ENCODE measurements at places on chromosomes 16 and 17.

DNA sequence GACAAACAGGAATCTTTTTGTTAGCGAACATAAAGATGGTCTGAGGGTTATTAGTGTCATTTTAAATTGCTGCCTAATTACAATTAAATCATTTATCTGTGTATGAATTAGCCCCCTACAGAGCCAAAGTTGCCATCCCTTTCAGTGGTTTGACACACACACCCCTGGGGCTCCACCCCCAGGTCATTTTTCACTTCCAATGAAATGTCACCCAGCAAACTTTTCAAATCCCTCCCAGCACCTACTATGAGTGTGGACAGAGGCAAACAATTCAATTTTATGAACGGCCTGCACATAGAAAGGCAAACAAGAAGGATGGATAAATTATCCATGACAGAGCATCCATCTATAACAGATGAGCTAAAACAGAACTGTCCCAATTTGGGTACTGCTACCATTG lies 2.4 kb downstream of the MYH10 start:
- DNase-seq: no peak

DNA sequence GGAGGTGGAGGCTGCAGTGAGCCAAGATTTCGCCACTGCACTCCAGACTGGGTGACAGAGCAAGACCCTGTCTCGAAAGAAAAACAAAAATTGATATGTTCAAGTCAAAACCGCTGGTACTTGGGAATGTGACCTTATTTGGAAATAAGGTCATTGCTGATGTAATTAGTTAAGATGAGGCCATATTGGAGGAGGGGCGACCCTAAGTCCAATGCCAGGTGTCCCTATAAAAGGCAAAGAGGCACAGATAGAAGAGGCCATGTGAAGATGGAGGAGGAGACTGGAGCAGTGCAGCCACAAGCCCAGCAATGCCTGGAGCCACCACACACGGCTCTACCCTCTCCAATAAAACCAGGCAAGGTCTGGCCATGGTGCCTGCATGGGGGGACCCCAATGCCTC lies 50.8 kb upstream of the JPH3 start:
- no peak for DNase-seq

- no peak for DNase-seq
Measured at GRCh38 chr17:40244255-40244654, 25.2 kb downstream of the WIPF2 start.

- no peak for DNase-seq
Measured at GRCh38 chr17:1713878-1714426, 3.8 kb upstream of the TLCD2 start.

- no peak for DNase-seq
Measured at GRCh38 chr16:2451851-2452320, 8.0 kb upstream of the TEDC2 start.

DNA sequence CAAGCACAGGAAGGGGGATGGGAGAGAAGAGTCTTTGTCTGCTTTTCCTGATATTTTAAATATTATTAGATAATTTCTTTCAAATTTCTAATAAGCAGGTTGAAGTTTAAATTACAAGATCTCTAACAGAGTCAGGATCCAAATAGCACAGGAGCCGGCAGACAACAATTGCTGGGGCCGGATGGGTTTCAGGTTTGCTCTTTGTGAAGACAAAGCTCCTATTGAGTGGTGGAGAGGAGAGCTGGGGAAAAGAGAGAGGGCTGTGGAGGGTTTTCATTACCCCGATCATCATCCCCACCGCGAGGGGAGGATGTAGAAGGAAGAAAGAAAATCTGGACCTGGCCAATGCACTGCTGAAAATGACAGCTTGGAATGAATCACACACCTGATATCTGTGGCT lies 197.3 kb downstream of the SOX9 start:
- no peak for DNase-seq

DNA sequence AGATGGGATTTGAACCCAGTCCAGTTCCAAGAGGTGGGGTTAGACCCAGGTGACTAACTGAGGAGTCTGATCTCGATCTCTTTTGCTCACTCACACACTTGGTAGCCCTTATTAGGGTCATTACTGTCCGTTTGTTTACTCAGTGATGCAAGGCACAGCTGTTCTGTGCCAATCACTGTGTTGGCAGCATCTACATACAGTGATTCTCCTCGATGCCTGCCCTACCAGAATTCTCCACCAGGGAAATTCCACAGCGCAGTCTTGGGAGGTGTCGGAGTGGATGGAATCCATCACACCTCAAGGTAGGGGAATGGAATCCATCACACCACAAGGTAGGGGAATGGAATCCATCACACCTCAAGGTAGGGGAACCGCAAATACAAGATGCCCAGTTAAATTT lies 279.6 kb downstream of the MAF start:
- no peak for DNase-seq

DNA sequence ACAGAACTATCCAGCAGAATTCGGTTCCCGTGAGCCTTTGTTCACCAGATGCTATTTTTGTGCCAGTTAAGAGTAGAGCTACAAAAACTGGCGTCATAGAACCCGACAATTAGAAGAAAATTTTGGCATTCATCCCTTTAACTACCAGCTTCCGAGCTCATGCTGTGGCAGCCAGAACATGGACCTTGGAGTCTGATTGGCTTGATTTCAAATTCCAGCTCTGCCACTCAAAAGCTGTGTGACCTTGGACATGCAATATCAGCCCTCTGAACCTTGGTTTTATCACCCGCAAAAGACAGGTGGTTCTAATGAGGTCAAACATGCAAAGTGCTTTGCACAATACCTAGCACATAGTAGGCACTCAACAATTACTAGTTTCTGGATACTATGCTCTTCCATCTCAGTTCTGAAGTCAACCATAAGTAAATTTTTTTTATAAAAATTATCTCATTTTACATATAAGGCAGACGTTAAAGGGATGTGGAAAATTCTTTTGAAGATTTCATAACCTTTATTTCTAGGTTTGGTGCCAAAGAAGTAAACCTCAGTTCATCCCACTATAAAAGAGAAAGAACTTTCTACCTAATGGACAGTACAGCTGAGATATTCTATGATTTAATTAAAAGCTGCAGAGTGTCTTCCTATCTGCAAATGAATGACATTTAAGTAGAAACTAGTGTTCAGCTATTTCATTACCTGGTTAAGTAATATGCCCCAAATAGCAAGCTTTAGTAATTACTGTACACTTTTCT lies 331.5 kb downstream of the HAPSTR1 start:
- no peak for DNase-seq

GRCh38 chr16:83312718-83313245 lies 495.0 kb upstream of the HSBP1 start:
- DNase-seq: no peak

DNA sequence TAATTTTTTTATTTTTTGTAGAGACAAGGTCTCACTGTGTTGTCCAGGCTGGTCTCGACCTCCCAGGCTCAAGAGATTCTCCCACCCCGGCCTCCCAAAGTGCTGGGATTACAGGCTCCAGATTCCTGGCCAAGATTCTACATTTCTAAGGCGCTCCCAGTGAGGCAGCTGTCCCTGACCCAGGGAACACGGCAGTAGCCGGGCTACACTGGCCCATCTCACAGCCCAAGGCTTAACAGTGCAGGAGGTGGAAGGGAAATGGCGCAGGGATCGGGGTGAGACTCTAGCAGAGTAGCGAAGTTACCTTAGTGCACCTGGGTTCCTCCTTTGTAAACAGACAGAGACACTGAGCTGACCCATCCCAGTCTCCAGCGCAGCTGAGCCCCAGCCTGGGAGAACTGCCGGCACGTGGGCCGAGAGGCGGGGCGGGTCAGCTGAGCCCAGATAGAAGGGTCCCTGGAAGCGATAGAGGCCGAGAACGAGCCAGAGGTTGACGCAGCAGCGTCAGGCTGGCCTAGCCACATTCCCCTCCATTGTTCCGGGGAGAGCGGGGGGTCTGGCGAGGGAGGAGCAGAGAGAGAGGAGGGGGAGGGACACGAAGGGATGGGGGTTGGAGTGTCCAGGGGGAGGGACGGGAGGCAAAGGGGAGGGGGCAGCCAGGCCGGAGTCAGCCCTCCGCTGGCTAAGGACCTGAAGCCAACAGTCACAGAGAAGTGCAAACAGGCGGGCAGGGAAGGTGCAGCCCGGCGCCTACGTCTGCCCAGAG lies 2.5 kb downstream of the CARHSP1 start:
- no peak for DNase-seq

DNA sequence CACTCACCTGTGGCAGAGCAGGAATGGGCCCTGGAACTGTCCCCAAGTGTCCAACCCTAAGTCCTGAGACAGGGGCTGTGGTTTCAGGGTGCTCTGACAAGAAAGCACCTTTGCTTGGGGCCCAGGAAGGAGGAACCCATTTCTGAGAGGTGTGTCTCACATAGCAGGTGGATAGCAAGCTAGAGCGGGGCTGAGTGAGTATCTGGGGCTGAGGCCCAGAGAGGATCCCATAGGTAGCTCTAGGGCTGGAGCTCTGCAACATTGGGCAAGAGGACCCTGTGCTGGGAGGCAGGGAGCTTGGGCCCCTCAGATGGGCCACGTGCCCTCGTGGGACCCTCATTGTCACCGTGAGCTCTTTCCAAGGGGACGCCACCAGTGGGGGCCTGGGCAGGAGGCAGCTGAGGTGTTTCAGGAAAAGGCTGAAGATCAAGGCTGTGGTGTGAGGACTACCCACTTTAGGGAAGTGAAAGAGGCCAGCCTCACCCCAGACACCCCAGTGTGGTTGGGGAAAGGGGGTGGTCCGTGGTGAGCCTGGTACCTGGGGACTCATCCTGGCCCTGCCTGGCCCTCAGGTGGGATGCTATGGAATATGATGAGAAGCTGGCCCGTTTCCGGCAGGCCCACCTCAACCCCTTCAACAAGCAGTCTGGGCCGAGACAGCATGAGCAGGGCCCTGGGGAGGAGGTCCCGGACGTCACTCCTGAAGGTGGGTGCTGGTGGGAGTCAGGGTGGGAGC lies 5.3 kb downstream of the DEF8 start:
- DNase-seq: no peak

GRCh38 chr17:76333673-76334505 lies 19.8 kb downstream of the PRPSAP1 start:
- no peak for DNase-seq

- no peak for DNase-seq
Measured at GRCh38 chr17:385178-385835, 32.7 kb upstream of the RPH3AL start.

- DNase-seq: no peak
Measured at GRCh38 chr16:56860226-56861020, 4.6 kb upstream of the SLC12A3 start.

DNA sequence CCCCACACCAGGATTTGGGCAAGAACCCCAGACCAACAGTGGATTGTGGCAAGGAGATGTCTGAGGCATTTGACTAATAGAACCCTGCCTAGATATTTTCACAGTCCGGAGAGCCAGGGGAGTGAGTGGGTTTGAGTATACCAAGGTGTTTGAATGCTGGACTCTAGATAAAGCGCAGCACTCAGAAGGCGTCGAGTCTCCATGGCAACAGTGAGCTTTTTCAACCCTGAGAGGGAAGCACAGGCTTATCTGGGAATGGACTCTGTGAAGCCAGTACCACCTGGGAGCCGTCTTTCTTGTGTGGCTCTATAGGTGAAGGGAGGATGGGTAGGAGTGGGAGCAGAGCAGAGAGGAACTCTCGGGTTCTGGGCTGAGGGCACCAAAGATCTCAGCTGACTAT lies 147.0 kb downstream of the SHISA6 start:
- DNase-seq: no peak

DNA sequence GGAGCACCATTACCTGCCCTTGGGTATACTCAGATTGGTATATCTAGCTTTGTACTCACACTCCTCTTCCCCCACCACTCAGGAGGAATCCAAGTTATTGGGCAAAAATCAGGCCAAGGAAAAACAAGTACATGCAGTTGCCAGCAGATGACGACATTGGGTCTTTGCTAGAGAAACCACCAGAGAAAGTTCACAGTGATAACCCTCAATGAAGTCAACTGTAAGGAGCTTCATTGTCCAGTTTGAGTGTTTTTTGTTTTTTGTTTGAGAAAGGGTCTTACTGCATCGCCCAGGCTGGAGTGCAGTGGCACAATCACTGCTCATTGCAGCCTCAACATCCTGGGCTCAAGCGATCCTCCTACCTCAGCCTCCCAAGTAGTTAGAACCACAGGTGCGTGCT lies 34.6 kb upstream of the TOX3 start:
- no peak for DNase-seq

DNA sequence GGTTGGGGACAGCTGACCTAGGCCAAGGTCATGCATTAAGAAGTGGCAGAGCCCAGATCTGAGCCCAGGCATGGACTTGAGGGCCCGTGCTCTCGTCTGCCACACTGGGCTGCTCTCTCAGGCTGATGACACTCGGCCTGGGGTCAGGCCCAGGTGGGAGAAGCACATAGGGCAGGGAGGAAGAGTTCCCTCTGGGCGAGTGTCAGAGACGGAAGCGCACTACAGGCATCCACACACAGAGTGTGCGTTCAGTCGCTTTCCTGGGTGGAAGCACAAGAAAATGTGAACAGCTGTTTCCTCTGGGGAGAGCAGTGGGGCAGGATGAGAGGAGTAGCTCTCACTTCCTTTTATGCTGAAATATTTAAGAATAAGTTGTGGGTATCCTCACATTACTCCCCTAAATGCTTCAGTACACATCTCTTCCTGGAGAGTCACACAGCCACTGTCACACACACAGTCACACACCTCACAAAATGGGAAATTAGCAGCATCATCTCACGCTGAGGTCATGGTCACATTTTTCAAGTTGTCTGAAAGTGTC lies 59.7 kb downstream of the B9D1 start:
- no peak for DNase-seq

DNA sequence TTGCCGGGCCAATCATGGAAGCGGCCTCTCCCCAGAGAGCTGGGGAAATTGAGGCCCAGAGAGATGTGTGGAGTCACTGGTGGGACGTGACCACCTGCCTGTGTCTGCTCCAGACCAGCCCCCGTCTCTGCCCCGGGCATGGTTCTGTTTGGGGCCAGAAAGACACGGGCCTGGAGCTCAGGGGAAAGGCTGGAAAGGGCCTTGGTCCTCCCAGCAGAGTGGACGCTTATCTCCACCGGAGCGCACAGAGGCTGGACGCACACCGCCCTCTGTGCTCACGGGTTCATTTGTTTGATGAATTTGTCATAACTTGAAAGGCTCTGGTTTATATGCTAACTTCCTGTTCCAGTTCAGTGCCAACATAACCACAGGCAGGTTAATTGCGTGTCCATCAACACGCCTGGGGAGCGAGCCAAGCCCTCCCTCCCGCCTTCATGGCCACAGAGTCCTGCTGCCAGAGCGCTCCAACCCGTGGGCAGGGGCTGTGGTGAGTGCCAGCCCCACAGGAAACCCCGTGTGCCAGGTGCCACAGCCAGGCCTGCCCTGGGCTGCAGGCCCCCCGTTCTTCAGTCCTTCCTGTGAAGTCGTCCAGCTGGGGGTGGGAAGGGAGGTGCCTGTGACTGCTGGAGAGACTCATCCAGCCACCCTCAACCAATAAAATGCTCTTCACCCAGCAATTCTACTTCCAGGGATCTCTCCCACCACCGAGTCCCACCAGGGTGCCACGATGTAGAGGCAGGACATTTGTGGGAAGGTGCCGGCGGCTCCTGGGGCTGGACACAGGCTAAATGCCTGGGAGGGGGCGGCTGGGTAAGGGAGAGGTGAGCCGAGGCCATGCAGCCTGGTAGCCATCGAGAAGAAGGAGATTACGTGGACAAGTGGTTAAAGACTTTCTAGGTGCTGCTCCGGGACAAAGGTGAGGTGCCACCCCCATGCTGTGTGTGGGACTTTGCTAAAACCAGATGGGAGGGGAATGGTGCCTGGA lies 29.4 kb upstream of the BAHCC1 start:
- no peak for DNase-seq
